Right hindlimb (tissue), 1 donor: ENCODE measurements at places on chromosomes 3 and 15.
A peak's percentile ranks its signal among the peaks of the same experiment; 100 is the strongest.

DNA sequence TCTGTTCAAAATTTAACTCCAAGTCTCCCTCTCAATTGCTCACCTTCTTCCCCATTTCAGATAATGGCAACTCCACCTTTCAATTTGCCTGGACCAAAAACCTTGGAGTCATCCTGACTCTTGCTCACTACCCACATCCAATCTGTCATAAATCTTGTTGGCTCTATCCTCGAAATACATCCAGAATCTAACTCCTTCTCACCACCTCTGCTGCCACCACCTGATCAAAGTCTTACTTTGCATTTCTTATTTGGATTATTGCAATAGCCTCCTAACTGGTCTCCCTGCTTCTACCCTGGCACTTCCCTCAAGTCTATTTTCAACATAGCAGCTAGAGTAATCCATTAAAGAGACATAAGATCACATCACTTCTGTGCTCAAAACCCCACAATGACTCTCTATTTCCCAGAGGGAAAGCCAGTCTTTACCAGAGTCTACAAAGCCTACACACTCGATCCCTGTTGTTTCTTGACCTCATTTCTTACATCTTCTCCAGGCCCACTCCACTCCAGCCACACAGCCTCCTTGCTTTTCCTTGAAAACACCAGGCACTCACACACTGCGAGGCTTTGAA, 86.6 kb downstream of the GPR156 start:
- no peak for DNase-seq

DNA sequence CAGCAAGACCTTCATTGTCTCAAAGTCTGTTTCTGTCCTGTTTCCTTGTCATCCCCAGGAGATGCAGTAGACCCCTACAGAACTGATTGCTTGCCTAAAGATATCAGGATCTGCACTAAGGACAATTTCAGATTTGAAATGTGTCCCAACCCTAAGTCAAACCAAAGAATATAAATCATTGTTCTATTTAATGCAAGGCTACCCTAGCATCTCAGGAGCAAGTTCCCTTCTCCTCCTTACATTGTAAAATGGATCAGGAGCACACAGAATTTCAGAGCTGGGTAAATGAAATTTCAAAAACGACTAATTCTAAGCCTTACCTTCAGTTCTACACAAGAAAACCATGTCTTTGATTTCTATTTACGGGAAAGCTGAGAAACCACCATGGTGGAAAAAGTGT, 360.9 kb upstream of the KCNH8 start:
- no peak for DNase-seq

DNA sequence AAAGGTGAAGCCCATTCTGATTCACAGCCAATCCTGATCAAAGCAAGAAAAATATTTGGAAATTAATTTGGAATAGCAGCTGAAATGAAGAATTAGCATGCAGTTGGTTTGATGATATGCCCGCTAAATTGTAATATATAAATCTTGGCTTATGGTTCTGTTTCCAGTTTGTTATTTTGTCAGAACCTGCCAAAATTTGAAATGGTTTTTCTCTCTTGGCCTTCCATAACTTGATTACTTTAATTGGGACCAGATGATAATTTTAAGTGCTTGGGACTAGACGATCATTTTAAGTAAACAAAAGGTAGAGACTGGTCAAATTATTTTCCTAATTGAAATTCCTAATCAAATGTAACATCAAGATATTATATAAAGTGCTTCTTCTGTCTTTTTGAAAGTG, 842.4 kb downstream of the TBL1XR1 start:
- DNase-seq, result no peak

GRCh38 chr3:71305231-71306206, 278.0 kb downstream of the FOXP1 start:
- DNase-seq, result peak; percentile 79

GRCh38 chr3:59994732-59995304, 945.0 kb upstream of the CFAP20DC start:
- DNase-seq, result no peak

DNA sequence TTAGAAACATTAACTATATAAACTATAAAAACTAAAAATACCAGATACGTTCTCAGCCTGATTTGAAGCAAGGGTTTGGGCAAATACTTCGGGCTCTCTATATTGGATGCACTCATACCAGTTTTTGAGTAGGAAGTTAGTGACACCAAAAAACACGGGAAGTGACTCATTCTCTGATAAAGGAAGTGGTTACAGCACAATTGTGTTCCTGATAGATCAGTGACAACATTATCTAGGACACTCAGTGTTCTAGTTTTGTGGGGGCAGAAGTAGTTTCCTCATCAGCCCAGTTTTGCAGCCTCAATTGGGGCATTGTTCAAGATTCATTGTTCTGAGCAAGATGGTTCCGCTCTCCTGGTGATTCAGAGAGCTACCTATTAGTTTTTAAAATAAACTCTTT, 469.6 kb upstream of the DPPA4 start:
- DNase-seq, result no peak
